Activated naive CD4-positive, alpha-beta T cell treated with anti-CD3 and anti-CD28 coated beads, Interleukin-2, amount 10 ng/mL, durations not matched to agents 5 hours and 36 hours (primary cell): ENCODE measurements at places on chromosomes 7 and 10. TPM values are rescaled to one million over a fixed set of nuclear protein-coding genes. Genes with fewer than 3 reads are reported as not detected.

Gene ZNF425
- total RNA-seq: 0.91 TPM

Gene SH2B2
- total RNA-seq: 1.4 TPM

Gene FOXI2
- total RNA-seq: not detected

Gene ELFN1
- total RNA-seq: not detected

Gene PLEKHS1
- not detected for total RNA-seq

Gene CFAP58
- 0.13 TPM for total RNA-seq

Gene INSYN2A
- not detected for total RNA-seq

Gene RSBN1L
- total RNA-seq: 24.9 TPM

Gene RAMP3
- total RNA-seq: not detected

Gene SERPINE1
- 0.18 TPM for total RNA-seq

Gene CAMK1D
- total RNA-seq: 12.5 TPM

Gene PNLIP
- total RNA-seq: not detected

Gene PKD2L1
- 0.23 TPM for total RNA-seq
